ENCODE measurements at places on chromosomes 4 and X.

- DNase-seq = no peak
Observed at GRCh38 chr4:89279385-89279784, 28.2 kb downstream of the GPRIN3 start.

- DNase-seq = no peak
Observed at GRCh38 chr4:132065940-132066495, 1083.1 kb upstream of the PCDH10 start.

DNA sequence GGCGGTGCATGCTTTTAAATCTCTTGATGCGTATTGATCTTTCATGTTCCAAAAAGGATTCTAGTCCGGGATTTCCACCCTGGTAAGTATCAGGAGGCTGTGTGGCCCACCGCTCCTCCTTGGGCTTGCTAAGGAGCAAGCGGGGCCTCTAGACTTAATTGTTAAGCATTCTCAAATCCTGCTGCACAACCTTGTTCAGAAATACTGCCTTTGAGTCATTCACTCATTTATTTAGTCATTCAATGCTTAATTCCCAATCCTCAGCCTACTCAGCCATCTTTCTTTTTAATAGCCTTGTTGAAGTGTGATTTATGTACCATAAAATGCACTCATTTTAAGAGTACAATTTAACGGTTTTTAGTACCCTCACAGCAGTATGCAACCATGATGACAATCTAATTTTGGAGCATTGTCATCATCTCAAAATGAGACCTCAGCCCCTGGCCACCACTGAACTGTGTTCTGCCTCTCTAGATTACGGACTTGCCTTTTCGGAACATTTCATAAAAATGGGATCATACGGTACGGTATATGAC, 15.6 kb upstream of the SLC2A9 start:
- DNase-seq = no peak

- DNase-seq = no peak
Observed at GRCh38 chr4:157994863-157995262, 178.0 kb downstream of the GASK1B start.

- no peak for DNase-seq
Observed at GRCh38 chr4:150229520-150229919, 151.3 kb downstream of the DCLK2 start.

- no peak for DNase-seq
Observed at GRCh38 chrX:50865311-50865710, 45.2 kb upstream of the BMP15 start.

DNA sequence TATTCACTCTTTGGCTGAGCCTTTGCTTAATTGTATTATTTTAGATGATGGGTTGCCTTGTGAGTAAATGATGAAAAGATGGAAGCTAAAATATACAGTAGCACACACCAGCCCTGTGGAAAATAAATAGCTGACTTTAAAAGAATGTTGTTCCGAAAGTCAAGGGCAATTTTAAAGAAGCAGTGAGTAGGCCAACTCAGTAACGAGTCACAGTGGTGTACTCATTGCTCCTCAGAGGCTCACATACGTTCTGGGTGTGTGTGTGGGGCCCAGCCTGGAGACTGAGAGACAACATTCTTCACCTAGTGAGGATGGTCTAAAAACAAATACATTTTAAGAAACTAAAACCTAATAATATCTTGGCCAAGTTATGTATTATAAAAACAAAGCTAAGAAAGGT, 640.3 kb downstream of the TRIML1 start:
- no peak for DNase-seq

DNA sequence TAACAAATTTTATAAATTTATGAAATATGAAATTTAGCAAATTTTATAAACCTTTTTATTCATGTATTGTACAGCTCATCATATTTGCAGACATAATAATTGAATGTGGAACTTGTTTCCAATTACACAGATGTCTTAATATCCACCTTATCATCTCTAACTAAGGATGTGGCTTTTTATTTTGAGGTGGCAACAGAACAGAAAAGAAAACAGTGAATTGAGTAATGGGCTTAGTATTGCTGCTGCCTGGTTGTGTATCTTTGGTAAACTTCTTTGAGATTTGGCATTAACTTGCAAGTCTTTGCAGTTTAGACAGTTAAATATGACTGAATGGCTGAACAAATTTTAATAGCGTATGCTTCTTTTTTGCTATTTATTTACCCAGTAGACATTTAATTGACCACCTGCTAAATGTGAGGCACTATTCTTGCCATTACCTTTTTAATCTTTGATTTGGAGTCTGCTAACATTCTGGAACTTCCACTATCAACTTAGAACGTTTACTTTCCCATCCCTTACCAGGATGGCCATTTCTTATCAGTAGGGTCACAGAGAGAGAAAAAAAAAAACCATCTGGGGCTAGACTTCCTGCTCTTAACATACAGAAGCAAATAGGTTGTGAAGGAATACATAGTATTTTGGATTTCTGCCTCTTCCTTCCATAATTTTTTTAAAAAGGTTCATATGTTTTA, 44.8 kb downstream of the CLCN3 start:
- DNase-seq = no peak

GRCh38 chrX:141975839-141976238, 72.1 kb downstream of the MAGEC1 start:
- no peak for DNase-seq
